ENCODE measurements at places on chromosomes 12 and 14.

GRCh38 chr14:36091096-36091495, 85.4 kb downstream of the PTCSC3 start:
- DNase-seq, result no peak

- DNase-seq, result no peak
Measured at GRCh38 chr14:29897181-29897580, 30.5 kb downstream of the PRKD1 start.

GRCh38 chr14:97571201-97571600, 774.0 kb downstream of the VRK1 start:
- DNase-seq, result no peak

DNA sequence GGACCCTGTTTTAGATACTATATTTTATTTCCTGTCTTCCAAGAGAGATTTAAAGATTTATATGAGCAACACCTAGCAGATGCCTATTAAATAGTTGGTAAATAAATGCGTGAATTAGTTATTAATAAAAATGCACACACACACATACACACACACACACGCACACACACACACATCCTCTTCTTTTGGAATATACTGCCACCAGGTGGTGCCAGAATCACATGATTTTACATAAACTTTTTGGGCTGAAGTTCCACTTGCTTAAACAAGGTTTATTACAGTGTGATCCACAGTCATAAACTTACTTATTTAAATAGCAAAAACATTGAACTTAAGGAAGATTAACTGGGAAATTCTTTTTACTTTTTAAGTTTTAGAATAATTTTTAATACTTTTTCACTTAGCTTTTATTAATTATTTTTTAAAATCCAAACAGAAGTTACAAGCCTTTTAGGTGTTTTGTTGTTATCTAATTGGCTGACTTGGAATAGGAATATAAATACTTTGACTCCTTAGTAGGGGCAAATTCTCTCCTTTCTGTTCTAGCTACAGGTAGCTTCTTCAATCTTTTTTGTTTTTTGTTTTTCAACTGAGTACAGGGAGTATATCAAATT, 17.5 kb downstream of the RAD51B start:
- DNase-seq, result peak; percentile 58

- DNase-seq, result no peak
Measured at GRCh38 chr14:95831468-95831867, 45.2 kb upstream of the TUNAR start.

- DNase-seq, result no peak
Measured at GRCh38 chr14:42057111-42057510, 450.4 kb downstream of the LRFN5 start.

DNA sequence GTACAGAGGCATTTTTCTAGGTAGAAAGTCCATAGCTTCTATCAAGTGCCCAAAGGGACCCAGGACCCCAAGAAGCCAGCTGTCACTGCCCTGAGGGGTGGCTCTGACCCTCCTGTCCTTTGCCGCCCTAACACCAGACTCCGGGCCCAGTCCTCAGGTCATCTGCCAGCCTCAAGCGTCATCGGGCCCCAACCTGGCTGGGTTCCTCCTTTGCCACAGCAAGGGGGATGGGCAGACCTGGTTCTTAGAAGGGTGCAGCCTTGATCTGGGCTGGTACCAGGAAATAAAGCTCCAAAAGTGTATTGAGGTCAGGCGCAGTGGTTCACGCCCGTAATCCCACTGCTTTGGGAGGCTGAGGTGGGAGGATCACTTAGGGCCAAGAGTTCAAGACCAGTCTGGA, 27.1 kb upstream of the FAM222A start:
- no peak for DNase-seq

DNA sequence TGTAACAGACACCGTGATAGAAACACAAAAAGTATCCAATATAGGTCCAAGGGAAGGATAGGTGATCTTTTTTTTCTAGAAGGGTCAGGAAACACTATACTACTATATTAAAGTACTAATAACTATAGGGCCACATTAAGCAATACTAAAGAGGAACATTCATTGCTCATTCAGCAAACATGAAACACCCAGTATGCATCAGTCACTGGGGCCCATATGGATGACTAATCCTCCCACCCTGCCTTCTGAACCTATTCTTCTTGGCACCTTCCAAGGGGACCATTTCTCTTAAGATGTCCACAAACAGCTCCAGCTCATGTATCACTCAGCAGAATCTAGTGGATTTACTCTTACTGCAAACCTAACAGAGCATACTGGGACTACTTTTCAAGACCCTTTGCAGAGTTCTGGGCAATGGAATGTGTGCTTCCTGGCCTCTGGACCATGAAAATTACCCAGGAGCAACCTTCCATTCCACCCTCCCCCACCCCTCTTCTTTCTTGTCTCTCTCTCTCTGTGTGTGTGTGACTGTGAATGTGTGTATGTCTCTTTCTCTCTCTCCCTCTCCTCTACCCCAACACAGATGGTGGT, 187.9 kb downstream of the EPS8 start:
- no peak for DNase-seq

DNA sequence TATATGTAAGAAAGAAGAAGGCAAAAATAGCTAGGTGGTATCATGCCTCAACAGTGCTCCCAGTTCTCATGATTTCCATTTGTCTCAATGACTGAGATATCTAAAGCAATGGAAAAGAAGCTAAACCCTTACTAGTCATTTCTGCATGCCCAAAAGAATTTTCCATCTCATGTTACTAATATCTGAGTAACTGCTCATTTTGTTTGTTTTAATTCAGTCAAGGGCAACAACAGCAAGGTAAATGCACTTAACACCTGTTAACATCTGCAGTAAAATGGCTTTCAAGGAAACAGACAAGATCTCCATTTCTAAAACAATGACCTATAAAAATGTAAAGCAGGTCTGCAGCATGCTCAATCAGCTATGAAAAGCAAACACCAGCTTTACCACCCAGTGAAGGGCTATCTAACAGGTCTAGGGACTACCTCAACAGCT, 19.4 kb upstream of the SELPLG start:
- no peak for DNase-seq

DNA sequence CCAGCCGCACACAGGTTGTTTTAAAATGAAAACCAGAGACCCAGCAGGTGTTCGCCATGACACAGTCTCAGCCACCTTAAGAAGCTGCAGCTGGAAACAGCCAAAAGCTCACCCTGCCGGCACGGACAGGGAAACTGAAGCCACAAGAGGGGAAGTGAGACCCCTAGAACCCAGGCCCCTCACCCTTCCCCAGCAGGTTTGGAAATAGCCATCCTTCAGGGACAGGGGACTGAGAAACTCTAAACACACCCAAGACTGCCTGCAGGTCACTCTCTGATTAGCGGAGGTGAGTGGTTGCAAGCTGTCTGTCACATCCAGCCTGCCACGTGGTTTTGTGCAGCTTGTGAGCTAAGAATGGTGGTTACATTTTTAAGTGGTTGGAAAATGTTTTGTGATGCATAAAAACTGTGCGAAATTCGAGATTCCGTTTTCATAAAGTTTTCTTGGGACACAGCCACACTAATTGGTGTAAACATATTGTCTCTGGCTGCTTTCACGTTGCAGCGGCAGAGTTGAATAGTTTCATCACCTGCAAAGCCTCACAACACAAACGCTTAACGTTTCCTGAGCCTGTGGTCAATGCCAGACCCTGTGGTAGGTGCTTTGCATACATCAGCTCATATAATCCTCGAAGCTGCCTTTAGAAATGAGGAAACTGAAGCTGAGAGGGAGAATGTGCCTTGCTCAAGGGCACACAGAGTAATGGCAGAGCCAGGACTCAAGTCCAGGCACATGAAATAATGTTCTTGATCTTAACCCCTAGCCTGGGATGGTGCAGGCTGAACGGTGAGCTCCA, 1.7 kb upstream of the SELPLG start:
- DNase-seq, result peak; percentile 64

- no peak for DNase-seq
Measured at GRCh38 chr12:57553343-57554202, 3.7 kb downstream of the KIF5A start.

- no peak for DNase-seq
Measured at GRCh38 chr12:99170037-99170436, 477.5 kb upstream of the GARIN6 start.

- no peak for DNase-seq
Measured at GRCh38 chr12:31876568-31877424, 82.4 kb upstream of the RESF1 start.

DNA sequence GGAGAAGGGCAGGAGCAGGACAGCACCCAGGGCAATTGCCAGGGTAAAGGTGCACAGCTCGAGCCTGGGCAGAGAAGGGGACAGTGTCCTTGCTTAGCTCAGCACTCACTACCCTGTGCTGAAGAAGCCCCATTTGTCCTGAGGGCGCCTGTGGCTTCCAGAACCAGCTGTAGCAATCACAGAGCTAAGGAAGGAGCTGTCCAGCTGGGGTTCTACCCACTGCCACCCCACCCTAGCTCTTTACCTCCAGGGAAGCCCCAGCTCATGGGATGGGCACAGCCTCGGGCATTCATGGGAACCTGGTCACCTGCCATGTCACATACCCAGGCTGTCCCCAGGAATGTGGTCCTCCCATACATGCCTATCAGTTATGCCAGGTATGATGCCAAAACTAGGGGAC, 5.8 kb downstream of the LMBR1L start:
- no peak for DNase-seq

Data from memory B cell (primary cell).